ENCODE measurements at places on chromosomes 11 and 22.

DNA sequence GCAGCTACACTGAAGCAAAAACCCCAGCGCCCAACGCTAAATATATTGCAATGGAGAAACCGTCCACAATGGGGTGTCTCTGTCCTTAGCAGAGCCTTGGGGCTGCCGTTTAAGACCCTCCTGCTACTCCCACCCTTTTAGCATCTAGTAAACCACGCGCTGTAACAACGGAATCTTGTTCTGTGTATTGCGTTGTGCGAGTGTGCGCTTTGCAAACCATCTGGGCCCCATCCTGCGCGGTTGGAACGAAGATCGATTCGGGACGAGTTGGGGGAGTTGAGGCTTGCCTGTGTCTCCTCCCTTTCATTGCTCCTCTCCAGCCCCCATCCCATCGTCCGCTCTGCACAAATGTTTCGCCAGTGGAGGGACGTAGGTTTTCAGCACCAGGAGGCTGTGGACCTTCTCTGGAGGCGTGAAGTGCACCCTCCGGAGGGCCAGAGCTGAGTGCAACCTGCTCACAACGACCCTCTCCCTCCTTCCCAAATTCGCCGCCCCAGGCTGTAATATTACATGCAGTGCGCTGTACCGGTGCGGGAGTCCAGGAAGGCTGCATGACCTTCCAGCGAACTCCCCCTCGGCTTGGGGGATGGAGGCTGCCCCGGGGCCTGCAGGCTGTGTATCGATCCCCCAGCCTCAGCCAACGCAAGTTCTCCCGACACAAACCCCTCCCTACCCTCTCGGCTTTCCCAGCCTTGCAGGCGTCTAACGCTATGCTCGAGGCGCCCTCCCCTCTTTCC lies 1.6 kb upstream of the KMT2A start:
- DNase-seq = no peak

DNA sequence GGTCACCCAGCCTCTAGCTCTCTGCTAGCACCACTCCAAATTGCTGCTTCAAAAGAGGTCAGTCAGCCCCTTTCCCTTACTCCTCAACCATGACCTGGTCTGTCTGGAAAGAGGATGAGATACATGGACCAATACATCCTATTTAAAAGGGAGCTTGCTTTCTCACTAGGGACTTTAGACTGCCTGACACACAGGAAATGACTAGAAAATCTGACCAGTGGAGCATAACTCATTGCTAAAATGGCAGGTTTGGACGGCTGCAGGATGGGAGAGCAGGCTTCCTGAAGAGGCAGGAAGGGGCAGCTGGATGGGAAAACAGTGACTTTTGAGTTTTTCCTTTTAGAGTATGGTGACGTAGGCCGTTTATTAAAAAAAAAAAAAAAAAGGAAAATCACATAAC lies 25.3 kb downstream of the STIM1 start:
- no peak for DNase-seq

DNA sequence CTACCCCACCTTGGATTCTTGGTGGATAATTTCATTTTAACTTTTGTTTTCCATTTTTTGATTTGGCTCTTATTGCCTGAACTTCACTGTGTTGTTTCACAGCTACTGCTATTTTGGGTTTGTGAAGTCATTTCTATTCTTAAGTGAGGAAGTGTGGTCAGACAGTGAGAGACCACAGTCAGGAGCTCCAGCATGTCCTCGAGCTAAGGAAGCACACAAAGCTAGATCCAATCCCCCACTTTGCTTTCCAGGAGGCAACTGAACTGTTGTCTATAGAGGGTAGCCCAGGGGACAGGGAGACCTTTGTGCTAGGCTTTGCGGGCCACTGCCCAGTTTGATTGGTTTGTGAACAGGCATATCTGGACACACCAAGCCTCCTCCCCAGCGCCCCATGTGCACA lies 251.8 kb upstream of the KIRREL3 start:
- DNase-seq = no peak

GRCh38 chr22:30606455-30607299 lies at the start of gene TCN2:
Gene TCN2, plus strand, starts transcription at chr22:30607174. Its CDS starts 158 bp downstream, at chr22:30607332.
- DNase-seq = peak; percentile 33

DNA sequence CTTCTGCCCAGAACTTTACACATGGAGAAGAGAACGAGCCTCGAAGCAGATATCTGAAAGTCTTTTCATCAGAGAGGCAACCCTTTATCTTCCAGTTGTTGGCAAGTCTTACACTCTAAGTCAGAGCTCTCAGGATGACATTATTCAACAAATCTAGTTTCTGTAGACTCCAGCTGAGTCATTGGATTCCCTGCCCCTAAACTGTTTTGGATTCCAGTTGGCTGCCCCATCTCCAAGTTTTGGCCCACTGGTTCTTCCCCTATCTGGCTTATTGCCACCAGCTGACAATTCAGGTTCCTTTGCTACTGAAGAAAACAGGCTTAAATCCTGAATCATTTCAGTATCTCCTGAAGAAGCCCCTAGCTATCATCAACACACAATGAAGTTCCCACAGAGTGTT lies 14.2 kb downstream of the SAAL1 start:
- no peak for DNase-seq

- no peak for DNase-seq
Measured at GRCh38 chr11:8459711-8460399, 134.2 kb downstream of the STK33 start.

GRCh38 chr22:18008136-18008535 lies 16.2 kb downstream of the MICAL3 start:
- DNase-seq = no peak

GRCh38 chr11:114008331-114008730 lies 33.4 kb downstream of the HTR3A start:
- no peak for DNase-seq

- DNase-seq = peak; percentile 30
Measured at GRCh38 chr22:37544955-37545702, 15.2 kb upstream of the CDC42EP1 start.

DNA sequence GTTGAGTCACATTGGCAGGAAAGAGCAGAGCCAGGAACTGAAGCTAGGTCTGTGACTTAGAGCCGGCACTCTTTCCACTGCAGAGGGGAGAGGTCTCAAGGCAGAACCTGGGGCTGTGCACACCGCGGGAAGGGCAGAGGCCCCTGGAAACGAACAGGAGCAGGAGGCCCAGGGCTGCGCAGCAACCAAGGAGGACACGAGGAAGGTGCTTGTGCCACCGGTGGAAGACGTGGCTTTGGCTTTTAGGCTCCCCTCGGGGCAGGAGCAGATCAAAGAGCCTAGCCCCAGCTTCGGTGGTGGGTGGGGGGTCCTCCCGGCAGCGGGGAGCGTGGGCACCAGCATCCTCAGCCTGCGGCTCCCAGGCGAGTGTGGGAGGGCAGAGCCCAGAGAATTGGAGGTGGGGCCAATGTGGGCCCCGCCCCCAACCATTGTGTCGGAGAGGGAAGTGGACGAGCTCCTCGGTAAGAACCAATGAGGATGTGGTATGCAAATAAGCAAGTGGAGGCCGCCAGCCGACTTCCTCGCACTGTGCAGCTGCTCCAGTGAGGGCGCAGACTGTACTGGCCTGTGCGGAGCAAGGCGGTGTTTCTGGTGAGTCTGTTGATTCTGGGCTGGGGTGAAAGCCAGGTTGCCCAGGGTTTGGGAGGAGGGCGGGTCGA lies at the start of gene CCDC116:
Gene CCDC116, plus strand, starts transcription at position 524 of the 659 bp plus-strand sequence. CDS start 422 bp downstream, outside the sequence.
- DNase-seq = no peak

DNA sequence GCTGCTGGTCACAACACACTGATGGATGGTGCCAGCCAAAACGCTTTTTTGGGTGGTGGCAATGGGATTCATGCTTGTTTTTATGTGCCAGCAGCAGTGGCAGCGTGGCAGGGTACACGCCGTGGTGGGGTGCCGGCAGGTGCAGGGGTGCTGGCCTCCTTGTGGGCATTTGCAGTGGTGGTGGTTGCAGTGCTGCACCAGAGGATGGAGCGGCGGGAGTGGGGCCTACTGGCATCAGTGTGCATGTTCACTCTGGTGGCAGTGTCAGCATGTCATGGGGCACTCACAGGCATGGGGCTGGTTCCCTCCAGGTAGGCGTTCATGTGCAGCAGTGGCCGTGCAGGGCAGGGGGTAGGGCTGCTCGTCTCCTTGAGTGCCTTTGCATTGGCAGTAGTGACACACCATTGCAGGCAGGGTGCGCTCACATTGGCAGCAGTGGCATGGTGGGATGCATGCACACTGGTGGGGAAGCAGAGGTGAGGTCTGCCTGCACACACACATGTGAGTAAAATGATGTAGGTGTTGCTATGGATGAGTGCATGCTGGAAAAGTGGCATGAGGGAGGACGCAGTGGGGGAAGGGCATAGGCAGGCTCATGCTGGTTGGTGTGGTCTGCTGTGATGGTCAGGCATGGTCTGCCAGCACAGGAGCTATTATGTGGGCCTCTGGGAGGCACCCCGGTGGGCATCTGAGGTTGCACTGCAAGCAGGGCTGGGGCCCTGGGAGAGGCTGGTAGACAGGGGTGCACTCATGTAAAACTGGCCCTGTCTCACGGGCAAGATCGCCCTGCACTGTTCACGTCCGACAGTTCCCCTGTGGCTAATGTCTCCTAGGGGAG lies 29.9 kb downstream of the CCDC15 start:
- DNase-seq = no peak

DNA sequence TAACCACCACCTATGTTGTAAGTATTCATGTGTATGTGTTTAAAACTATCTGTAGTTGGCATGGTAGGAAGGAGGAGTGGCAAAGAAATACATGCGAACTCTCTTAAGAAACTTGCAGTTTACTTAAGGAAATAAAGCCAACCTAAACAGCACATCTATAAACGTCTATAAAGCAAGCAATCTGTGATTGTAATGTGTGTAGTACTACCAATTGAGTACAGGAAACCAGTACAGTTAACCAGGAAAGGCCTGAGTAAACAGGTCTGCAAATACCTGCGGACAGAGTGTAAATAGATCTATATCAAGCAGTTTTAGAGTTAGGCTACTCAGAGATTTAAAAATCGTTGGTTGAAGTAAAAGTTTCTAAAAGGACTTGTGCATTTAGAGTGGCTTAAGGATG lies 59.5 kb upstream of the AMOTL1 start:
- DNase-seq = no peak

DNA sequence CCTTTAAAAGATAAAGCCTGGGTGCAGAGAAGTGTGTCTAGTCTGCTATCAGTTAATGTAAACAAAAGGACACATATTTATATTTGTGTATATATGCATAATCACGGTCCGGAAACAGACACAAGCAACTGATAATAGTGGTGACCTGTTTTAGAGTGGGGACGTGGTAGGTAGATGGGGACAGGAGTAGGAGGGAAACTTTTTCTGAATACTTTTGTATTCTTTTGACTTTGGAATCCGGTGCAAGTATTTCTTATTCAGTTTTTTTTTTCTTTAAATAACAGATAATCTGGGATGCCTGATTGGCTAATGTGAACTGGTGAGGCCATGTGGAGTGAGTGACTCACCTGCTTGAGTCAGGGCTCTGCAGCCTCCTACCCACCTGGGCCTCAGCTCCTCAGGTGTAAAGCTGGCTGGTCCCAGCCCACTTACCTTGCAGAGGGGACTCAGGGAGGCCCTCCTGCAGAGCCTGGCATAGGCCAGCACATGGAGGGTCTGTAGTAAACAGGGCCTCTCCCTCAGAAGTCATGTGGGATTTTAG lies 15.3 kb downstream of the MICAL2 start:
- no peak for DNase-seq

DNA sequence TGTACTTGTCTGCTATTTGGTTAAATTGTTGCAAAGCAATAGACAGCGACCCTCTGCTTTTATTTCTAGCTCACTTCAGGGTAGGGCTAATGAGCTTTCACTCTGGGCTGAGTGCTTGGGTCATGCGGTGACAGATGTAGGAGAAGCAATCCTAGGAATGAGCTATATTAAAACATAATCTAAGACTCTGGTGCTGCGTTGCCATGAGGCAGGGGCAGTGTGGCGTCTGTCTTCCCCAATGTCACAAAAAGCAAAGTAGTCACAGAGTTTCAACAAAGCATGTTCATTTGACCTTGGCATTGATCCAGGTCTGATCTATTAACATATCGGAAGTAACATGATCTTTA lies 55.5 kb upstream of the GRAMD1B start:
- DNase-seq = no peak

DNA sequence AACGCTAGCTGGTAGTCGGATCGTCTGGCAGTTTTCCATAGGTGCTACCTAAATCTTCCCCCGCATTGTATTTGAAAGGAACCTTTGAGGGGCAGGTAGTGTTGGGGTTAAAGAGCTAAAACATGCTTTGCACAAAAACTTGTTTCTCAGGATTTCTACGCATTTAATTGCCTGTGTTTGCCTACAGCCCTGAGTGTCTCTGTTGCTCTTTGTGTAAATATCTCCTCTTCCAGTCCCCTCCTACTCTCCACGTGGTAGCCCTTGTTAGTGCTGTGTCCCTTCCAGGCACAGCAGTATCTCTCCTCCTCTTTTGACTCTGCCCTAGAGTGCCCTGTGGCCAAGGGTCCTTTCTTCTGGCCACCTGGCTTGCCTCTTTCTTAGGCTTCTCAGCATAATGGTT lies 81.7 kb downstream of the BARX2 start:
- no peak for DNase-seq

DNA sequence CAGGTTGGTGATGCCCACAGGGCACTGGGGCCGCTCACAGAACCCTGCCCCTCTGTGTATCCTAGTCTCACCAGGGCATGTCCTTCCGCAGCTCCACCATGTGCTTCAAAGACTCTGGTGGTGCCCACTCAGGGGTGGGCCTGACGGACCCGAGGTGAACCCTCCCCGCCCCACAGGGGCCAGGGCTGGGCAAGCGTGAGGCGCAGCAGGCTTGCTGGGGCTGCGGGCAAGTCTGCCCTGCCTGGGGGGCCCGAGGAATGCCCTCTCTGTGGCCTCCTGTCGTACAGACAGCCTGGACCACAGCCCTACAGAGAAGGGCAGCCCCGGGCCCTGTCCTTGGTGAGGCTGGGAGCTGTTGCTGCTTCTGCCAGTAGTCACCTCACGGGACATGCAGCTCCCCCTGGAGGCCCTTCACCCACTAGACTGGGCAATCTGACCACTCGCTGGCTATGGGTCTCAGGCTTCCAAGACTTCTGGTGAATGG lies 40.2 kb downstream of the TBX1 start:
- no peak for DNase-seq

DNA sequence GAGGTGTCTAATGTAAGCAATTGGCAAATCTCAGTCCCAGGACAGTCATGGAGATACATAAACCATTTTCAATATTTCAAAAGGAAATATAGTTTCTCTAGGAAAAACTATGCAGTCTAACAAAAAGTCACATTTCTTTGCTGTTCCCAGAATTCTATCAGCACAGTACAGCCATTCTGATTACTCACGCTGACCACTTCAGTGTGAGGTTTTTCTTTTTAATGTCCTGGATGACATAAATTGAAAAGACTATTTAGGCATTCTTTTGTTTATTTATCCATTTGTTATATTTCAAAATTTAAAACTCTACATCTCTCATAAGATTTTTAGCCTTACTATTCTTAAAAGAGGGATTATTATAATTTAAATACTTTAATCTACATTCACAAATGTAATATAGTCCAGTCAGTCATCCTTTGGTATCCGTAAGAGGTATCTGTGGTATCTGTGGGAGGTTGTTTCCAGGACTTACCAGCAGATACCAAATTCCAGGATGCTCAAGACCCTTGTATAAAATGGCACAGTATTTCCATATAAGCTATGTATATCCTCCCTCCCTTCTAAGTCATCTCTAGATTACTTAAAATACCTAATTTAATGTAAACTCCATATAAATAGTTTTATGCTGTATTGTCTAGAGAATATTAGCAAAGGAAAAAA lies 331.1 kb upstream of the PITPNB start:
- no peak for DNase-seq

- no peak for DNase-seq
Measured at GRCh38 chr11:1224111-1224490, 1.2 kb downstream of the MUC5B start.
